Lung (tissue), 17 donors: ENCODE measurements at places on chromosomes 1 and 21. TPM values are rescaled to one million over a fixed set of nuclear protein-coding genes. Genes with fewer than 3 reads are reported as not detected.

GRCh38 chr1:244801246-244801645 is 34.2 kb upstream of the COX20 start:
- no peak for DNase-seq

IGSF9 gene
- 1.8 TPM for total RNA-seq

- no peak for DNase-seq
Measured at GRCh38 chr1:62844030-62844429, 60.1 kb downstream of the ATG4C start.

CNKSR1 gene
- total RNA-seq, result 34.7 TPM

NHLH2 gene
- total RNA-seq, result 0.18 TPM

LCE1B gene
- total RNA-seq, result not detected

ST6GALNAC3 gene
- total RNA-seq, result 17.9 TPM

DNA sequence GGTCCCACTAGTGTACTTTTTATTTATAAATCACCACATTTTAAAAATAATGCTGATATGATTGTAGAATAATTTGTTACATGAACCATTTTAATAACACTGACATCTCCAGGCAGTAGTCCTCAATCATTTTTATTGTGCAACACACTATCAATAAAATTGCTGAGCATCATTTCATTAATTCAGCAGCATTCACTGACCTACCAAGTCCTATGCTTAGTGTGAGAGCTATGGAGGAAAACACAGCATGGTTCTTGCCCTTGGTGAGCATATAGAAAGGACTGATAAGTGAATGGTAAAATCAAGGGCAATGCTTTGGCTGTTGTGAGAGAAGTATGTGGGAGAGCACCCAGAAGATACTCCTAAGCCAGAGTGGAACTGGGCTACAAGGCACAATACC is 119.7 kb downstream of the KCNT2 start:
- DNase-seq, result no peak

GRCh38 chr1:159882527-159882862 is 17.5 kb downstream of the CFAP45 start:
- no peak for DNase-seq

FCER1A gene
- total RNA-seq, result 0.92 TPM

- DNase-seq, result no peak
Measured at GRCh38 chr1:51019811-51020210, 49.8 kb downstream of the CDKN2C start.

DNA sequence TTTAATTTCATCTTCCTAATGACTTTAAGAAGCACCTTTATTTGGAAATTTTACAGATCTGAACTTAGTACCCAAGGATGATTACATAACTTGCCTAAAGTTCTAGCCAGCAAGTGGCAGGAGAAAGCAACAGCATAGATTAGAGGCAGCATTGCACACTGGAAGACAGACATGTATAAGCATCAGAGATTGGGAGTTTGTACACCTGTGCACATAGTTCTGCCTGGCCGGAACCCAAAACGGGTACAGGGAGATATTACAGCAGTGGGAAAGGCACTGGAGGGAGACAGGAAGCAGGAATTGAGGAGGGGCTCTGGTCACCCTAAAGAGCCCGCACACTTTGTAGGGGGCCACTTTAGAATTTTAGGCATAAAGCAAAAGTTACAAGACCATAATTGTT is 19.3 kb downstream of the GBP6 start:
- DNase-seq, result no peak

DNA sequence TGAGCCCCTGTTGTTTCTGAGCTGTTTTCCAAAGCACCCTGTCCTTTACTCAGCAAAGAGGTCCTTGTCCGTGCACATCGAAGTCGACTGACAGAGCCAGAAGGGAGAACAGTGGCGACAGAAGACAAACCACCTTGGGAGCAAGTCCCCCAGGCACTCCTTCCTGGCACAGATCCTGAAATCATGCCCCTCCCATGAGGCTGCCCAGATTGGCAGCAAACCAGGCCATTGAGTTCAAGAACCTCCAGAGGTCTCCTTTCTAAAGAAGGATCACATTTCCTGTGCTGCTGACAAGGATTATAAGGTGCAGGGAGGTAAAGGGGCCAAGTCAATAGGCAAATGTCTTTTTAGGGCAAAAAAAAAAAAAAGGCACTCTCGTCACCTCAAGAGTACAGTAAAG is 84.7 kb upstream of the HIVEP3 start:
- DNase-seq, result peak; percentile 29

DNA sequence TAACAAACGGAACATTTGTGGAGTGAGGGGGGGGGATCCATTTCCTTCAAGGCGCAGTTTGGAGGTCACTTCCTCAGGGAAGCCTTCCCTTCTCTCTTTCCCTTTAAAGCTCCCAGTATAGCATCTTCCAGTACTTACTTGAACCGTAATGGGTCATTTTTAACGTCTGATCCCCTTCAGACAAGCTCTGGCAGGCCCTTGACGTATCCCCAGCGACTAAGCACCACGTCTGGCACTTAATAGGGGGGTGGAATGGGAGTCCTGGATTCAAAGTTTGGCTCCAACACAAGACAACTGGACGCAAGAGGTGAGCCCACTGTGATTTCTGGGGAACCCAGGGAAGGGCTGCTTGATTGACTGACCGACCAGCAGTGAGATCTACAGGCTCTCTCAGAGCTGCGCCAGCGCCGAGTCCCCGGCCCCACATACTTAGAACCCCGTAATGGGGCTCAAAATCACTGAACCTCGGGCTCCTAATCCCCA is 441 bp downstream of the YARS1 start:
- DNase-seq, result no peak

DNA sequence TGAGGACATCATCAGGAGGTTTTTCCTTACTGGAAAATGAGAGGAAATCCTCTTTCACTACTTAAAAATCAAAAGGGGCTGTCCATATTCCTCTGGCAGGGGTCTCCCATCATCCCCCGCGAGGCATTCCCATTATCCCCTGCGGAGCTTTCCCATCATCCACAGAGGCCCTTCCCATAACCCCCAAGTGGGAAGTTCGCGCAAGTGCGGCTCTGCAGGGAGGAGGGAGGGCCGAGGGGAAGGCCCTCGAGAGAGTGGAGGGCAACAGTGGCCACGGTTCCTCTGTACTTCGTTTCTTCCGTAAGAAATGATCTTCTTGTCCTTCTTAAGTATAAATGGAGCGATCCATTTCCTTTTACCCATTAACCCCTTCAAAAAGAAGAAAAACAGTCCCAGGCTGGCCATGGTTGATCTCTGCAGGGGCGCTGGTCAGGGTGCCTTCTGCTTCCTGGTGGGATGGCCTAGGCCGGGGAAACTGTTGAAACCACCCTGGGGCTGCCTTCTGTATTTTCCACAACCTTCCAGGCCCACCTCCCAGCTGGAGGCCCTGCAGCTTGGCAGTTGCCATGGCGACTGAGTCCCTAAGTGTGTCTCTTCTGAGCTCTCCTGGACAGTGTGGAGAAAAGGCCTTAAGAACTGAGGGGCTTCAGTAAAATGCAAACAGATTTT is 3.6 kb upstream of the RSPH1 start:
- peak; percentile 23 for DNase-seq

DNA sequence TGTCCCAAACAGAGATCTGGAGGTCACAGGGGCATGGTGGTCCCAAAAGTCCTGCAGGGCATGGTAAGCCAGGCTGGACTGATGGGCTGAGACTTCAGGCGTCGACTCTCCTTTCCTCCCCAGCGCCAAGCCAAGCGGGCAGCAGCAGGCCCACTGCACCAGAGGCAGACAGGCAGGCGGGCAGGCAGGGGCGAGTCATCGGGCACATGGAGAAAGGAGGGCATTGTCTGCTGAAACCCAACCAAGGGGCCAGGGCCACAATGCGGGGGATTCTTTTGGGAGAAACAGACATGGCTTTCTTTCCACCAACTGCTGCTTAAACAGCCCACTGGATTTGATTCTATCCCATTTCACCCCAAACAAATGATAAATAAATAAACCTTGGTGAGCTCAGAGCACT is 46.2 kb downstream of the TRABD2B start:
- no peak for DNase-seq

VCAM1 gene
- 8.0 TPM for total RNA-seq

MMP23B gene
- total RNA-seq, result 29.2 TPM

- no peak for DNase-seq
Measured at GRCh38 chr1:156815961-156816422, 656 bp downstream of the SH2D2A start.

DNA sequence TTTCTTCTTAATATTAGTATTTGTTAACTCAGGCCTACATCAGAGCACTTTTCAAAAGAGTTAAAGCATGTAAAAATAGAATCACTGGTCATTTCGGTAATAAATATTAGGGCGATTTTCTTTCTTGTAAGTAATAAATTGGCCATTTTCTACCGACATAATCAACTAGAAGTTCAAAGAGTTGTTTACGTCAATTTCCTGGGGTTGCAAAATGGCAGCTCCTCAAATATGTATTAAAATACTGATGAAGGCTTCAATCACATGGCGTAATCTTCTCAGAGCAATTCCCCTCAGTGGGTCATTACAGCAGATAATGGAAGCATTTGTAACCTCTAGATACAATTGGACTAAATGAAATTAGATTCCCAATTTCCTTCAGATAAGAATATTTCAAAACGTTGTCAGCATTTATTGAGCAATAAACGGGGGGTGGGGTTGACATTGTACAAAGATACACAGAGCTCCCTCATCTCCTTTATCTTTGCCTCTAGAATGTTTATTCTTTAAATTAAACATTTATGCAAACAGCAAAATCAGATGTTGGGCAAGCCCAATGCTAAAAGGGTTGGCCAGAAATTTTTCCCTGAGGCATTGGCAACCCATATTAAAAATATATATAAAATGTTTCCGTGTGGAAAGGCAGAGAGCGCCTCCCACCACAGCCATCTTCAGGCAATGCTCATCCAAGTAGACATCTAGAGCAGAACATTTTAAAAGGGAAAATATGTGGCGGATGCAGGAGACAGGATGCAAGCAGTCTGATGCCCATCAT is 240.6 kb downstream of the NCAM2 start:
- DNase-seq, result no peak

DNA sequence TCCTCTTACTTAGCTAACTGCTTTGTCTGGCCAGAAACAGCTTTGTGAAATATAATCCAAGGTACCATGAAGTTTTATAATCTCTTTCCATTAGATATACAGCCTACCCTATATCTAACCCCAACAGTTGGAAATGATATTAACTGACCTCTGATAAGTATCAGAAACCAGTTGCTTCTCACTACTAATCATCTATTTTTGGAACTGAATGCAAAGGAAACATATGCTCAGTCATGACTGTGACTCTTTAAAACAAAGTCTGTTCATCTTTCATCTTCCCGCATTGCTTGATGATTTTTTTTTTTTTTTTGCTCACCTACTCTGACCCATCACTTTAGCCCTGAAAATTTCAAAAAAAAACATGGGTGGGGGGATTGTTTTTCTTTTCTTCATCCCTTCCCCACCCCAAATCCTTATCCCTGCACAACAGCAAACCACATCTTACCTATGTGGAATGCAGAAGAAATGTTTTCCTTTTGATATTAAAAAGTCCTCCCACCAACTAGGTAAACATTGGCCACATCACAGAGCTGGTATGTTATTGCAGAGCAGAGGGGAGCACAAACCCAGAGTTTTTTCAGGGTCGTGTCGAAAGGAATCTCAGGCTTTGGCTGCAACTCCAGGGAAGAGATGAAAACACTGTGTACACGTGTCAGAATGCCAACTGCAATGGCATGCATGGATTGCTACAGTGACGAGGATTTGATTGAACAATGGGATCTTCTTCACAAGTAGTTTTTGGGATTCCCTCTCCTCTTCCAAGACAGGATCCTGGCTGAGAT is 137.3 kb downstream of the SLC30A10 start:
- DNase-seq, result no peak

- DNase-seq, result no peak
Measured at GRCh38 chr1:90391126-90391525, 326.0 kb downstream of the BARHL2 start.

CHIA gene
- 2.2 TPM for total RNA-seq

CADM3 gene
- 3.7 TPM for total RNA-seq

IL12RB2 gene
- total RNA-seq, result 0.40 TPM

DNA sequence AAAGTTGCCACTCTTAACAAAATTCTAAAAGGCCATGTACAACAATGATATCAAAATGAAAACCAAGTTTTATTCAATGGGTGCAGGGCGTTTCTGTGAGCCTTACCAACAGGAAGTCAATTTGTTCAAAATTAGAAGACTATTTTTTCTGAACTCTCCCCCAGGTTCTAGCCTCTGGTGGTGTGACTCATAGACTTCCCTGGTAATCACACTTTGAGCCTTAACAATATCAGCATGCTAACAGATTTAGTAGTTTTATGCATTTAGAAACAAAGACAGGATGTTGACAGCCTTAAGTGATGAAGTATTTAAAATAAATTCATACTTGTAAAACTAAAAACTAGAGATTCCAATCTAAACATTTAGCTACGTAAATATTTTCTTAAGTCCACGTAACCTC is 88.4 kb downstream of the LRRC8C start:
- no peak for DNase-seq

DNA sequence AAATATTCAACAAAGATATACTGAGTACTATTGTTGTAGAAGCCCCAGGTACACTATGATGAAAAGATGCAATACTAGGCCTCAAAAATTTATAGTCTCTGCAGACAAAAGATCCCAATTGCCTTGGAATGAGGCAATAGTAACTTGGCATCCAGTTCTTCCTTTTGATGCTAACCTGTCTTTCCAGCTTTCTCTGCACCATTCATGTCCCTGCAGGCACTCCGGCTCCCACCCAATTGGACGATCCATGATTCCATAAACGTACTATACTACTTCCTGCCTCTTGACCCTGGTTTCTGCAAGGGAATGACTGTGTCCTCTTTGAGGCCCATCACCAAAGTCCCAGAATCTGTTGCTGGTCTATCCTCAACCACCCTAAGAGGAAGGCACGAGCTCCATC is 8.0 kb upstream of the TAGLN2 start:
- DNase-seq, result no peak

- DNase-seq, result no peak
Measured at GRCh38 chr1:179296356-179297104, 2.9 kb downstream of the SOAT1 start.

DNA sequence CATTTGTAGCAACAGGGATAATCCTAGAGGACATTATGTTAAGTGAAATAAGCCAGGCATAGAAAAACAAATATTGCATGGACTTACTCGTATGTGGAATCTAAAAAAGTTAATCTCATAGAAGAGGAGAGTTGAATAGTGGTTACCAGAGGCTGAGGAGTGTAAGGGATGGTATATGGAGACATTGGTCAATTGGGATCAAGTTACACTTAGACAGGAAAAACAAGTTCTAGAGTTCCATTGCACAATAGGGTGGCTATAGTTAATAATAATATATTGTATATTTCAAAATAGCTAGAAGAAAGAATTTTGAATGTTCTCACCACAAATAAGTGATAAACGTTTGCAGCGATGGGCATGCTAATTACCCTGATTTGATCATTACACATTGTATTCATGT is 354.6 kb downstream of the SEC16B start:
- DNase-seq, result no peak

DNA sequence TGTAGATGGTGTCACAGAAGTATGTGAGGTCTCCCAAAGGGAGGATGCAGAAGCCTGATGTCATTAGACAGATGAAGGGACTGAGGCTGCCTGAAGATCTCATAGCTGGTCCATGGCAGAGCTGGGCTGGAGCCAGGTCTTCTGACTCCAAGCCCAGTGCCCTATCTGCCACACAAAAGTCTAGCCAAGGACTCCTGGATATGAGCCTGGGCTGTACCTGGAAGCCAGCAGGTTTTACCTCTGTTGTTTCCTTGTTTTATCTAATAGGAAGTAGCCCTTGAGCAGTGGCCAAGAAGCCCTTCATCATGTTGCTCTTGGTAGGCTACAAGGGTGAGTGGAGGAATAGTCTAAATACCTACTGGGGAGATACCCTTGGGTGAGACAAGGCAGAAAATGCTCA is 74.4 kb upstream of the SLC44A3 start:
- DNase-seq, result no peak

TRIM46 gene
- 0.71 TPM for total RNA-seq

GRCh38 chr1:161763522-161764098 is 2.5 kb upstream of the ATF6 start:
- no peak for DNase-seq
